Brain microvascular endothelial cell (primary cell): ENCODE measurements at places on chromosomes 6 and 20.

- DNase-seq: no peak
Measured at GRCh38 chr20:51016521-51016920, 6.4 kb downstream of the KCNG1 start.

DNA sequence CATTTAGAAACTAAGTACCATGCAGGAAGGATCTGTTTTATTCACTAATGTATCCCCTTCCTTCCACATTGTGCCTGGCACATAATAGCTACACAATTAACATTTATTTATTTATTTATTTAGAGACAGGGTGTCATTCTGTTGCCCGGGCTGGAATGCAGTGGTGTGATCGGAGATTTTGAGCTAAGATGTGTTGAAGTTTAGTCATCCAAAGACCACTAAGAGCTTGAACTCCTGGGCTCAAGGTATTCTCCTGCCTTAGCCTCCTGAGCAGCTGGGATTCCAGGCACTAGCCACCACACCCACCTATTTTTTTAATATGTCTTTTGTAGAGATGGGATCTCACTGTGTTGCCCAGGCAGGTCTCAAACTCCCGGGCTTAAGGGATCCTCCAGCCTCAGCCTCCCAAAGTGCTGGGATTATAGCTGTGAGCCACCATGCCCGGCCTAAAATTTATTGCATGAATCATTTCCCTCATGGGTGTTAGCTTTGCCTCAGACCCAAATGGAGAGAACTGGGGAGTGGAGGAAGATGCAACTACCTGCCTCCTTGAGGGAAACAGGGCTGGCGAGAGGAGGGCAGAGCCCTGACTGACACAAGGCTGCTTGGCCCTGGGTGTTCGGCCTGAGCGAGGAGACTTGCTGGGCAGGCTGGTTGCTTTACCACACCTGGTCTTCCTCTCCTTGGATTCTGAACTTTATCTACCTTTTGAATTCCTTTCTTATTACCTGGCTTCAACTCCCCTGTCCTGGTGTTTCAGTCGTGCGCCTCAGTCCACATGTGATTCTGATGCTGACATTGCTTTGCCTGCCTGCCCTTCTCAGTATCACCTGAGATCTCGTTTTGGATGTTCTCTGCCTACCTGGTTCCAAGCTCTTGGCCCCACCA, 1.7 kb upstream of the DYNLT1 start:
- no peak for DNase-seq

GRCh38 chr6:150229436-150230163, 86.8 kb downstream of the PPP1R14C start:
- DNase-seq: no peak

- no peak for DNase-seq
Measured at GRCh38 chr20:4775322-4776078, 53.8 kb downstream of the PRND start.

GRCh38 chr20:5357946-5358345, 41.2 kb upstream of the PROKR2 start:
- DNase-seq: no peak

GRCh38 chr6:152391179-152391880, 245.8 kb downstream of the SYNE1 start:
- DNase-seq: no peak
